ENCODE measurements at places on chromosomes 11 and 22.

- DNase-seq = no peak
Measured at GRCh38 chr22:44147008-44147645, 33.6 kb upstream of the PARVG start.

DNA sequence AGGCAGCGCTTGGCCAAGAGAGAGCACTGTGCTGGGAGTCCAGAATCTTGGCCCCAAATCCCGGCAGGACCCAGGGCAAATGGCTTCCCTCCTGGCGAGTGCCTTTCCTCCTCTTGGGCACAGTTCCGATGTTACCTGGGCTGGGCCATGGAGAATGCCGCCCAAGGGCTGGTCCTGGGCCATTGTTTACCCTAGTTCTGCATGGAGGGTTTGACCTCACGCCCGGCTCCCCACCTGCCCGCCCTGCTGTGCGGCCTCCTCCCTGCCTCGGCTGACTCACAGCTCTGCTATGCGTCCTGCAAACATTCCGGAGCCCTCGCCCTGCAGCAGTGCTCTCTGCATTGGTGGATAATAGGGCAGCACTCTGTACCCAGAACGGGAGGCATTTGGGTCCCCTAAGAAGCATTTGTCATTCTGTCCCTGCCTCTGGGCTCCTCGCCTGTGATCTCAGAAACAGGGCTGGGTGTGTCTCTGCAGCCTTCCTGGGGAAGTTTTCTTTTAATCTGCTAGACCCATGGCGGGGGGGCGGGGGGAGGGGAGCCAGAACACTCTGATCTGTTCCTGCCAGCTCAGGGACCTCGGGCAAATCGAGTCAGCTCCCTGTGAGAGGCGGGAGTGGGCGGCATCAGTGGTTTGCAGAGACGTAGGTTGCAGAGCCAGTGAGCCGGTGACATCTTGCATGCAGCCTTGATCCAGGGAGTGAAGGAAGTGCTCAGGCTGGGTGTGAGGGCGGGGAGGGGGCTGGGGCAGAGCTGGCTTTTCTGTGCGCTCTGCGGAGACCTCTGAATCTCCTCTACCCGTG lies 32.9 kb upstream of the SMIM38 start:
- peak; percentile 85 for DNase-seq

- DNase-seq = no peak
Measured at GRCh38 chr11:57279116-57279515, 42.1 kb upstream of the APLNR start.

DNA sequence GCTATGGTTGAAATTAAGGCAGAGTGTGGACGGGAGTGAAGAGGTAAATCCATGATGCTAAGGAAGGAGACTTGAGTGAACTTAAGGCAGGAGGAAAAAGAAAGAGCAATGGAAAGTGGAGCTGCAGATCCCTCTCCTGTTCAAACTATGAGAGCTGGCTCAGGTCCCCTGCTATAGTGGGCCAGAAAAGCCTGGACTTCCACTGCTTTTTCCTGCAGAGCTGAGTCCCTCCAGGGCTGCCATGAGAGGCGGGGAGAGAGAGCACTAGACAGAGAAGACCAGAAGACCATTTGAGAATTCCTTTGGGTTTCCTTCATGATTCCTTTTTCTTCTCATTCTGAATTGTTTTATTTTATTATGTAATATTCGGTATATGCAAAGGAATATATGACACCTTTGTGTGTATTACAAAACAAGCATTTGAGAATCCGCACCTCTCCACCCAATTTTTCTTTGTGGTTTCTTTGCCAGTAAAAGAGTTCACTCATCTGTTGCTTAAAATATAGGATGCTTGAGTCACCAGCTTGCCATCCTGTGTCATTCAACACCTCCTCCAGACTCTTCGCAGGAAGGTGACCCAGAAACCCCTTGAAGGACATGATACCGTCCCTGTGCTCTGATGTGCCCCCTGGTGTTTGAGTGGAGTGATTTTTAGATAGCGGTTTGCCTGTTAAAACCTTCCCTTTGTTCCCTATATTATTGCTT lies 24.4 kb downstream of the SREBF2 start:
- DNase-seq = peak; percentile 79

DNA sequence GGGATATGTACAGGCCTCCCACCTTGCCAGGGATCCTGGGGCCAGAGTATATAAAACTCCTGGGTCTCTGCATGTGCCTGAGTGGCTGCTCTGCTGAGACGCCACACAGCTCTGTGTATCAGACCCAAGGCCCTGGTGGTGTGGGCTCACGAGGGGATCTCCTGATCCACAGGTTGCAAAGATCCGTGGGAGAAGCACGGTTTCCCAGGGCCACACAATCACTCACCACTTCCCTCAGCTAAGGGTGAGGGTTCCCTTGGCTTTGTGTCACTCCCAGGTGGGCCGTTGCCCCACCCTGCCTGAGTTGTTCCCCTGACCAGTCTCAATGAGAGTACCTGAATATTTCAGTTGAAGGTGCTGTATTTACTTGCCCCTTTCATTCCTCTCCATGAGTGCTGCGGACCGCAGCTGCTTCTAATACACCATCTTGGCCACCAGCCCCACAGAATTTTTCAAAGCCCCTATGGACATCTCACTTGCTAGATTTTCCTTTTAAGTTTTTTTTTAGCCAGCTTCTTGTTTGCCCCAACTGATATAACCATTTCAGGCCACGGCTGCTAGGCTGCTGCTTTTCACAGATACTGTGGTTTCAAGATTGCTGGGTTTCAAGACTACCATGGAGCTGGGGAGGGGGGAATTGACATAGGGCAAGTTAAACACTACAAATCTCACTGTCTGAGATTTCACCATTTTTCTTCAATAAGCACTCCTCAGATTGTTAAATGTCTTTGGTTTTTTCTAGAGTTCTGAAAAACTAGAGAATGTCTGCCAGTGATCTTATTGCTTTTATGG lies 13.7 kb upstream of the DEPDC7 start:
- DNase-seq = no peak

DNA sequence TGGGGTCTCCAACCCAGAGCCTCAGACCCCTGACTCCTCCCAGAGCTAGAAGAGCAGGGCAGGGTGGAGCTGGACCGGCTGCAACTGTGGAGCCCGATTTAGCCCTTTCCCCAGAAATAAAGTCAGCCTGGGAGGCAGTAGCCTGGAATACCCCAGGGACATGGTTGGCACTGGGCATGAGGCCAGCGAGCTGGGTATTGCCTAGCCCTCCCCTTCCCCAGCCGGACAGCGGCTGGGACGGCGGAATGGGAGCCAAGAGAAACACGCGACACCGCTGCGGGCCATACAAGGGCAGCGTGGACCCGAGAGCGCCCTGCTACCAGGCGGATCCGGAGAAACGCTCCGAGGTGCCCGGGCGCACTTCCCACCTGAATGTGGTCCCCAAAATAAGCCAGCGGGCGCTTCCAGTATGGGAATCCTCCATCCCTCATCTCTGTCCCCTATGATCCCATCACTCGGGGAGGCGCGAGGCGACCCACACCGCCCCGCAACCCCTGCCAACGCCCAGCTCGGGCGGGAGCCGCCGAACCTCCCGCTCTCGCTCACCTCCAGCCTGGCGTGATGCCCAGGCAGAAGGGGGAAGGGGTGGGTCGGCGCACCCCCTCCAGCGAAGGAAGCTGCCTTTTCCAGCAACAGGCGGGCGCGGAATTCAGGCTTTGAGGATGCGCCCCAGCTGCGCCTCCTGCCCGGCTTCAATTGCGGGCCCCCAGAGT lies 758 bp downstream of the MCAM start:
- DNase-seq = no peak

DNA sequence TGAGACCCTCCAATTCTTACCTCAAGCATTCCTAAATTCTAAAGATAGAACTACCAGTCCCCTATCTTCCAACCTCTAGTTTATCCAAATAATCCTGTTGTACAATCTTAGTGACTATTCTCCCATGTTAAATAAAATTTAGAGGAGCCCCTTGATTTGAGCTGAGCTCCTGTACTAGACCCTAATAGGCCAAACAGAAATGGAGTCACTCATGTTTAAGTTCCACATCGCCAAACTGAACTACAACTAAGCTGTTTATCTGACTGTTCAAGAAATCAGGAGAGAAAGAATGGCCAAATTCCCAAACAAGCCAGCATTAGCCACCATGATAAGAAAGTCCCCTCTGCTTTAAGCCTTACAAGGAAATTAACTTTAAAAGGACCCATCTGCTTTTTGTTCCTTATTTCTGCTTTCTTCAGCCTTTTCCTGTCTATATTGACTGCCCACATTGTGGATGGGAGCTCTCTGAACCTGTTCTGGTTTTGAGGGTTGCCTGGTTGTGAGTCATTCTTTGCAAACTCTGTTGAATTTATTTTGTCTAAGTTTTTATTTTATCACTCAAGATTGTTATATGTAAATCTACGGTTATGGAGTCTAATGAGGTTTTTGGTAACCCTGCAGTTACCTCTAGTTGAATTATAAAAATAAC lies 90.4 kb downstream of the TTC28 start:
- no peak for DNase-seq

GRCh38 chr22:44671742-44672141 lies 30.3 kb upstream of the PRR5 start:
- no peak for DNase-seq
